ENCODE measurements at places on chromosomes 4 and X. TPM values are rescaled to one million over a fixed set of nuclear protein-coding genes. Genes with fewer than 3 reads are reported as not detected.

DNA sequence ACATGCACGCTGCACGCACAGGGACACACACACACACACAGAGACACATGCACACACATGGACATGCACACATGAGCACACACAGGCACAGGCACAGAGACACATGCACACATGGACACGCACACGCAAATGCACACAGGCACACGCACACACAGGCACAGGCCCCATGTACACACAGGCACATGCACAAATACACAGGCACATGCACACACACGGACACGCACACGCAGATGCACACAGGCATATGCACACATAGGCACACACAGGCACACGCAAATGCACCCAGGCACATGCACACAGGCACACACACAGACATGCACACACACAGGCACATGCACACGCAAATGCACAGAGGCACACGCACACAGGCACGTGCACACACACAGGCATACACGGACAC lies 30.3 kb upstream of the HTRA3 start:
- no peaks in the 10 kb centered on the region for H3K27me3 ChIP-seq
- DNase-seq = no peak
- H3K27ac ChIP-seq = no peak overlapping the region
- H3K4me3 ChIP-seq = no peak overlapping the region

GRCh38 chr4:56215141-56215783 lies 172.0 kb downstream of the AASDH start:
- H3K27me3 ChIP-seq = no peaks in the 10 kb centered on the region
- no peaks in the 10 kb centered on the region for H3K36me3 ChIP-seq

DNA sequence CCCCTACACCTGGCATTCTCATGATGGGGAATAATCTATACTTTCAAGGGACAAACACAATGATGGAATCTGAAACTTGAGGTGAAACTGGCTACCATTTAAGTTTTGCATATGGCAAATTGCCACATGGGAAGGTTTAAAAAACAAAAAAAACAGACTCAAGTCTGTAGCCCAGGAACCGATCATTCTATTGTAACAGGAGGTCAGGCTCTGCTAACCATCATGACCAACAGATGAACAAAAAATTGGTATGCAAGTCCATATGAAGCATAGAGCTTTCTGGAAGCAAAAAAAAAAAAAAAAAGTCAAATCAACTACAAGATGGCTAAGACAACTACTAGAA lies 594.3 kb upstream of the DIPK2B start:
- no peak for DNase-seq
- H3K4me1 ChIP-seq = peaks cover 2% of the 10 kb centered on the region
- no peak overlapping the region for H3K4me3 ChIP-seq
- H3K27me3 ChIP-seq = no peaks in the 10 kb centered on the region
- no peak overlapping the region for H3K27ac ChIP-seq

Gene USP53
- 102 TPM for total RNA-seq
